ENCODE measurements at places on chromosomes 6 and 20.

DNA sequence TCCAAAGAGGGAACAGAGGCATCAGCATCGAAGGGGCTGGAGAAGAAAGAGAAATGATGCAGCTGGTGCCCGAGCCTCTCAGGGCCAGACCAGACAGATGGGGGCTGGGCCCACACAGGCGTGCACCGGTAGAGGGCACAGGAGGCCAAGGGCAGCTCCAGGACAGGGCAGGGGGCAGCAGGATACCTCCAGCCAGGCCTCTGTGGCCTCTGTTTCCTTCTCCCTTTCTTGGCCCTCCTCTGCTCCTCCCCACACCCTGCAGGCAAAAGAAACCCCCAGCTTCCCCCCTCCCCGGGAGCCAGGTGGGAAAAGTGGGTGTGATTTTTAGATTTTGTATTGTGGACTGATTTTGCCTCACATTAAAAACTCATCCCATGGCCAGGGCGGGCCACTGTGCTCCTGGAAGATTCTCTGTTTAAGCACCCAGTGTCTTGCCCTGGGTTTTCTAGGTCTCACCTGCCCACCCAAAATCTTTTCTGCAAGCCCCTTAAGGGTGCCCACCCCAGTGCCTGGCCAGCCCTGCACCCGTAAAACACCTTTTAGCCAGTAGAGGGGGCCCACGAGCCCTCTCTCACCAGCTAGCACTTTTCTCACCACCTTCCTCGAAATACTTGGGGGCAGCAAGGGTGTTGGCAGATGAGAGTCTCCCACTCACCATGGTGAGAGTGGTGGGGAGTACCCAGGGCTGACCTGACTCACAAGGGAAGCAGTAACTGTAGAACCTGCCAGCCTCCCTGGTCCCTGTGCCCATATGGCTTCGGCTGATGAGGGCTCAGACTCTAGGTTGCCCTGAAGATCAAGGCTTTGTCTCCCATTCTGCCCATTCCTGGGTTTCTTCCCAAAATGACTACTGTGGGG is 35.7 kb upstream of the ID1 start:
- peak; percentile 44 for DNase-seq

DNA sequence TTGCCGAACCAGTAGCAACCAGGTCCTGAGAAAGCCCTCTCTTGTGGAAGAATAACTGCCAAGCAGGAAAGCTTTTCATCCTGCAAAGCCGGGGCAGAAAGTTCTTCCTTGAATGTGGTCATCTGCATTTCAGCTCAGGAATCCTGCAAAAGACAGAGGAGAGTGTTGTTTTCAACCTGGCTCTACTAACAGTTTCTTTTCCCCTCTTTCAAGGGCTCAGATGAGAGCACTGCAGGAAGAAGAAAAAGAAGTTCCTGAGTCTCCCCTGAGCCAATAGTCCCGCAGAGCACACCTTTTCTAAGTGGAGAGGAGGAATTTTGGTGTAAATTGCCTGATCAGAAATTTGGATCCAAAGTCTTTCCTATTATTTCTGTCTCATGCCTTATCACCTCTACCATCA is 10.7 kb downstream of the HLA-DRB1 start:
- DNase-seq: no peak

GRCh38 chr6:114272582-114272981 is 70.2 kb downstream of the HS3ST5 start:
- no peak for DNase-seq

DNA sequence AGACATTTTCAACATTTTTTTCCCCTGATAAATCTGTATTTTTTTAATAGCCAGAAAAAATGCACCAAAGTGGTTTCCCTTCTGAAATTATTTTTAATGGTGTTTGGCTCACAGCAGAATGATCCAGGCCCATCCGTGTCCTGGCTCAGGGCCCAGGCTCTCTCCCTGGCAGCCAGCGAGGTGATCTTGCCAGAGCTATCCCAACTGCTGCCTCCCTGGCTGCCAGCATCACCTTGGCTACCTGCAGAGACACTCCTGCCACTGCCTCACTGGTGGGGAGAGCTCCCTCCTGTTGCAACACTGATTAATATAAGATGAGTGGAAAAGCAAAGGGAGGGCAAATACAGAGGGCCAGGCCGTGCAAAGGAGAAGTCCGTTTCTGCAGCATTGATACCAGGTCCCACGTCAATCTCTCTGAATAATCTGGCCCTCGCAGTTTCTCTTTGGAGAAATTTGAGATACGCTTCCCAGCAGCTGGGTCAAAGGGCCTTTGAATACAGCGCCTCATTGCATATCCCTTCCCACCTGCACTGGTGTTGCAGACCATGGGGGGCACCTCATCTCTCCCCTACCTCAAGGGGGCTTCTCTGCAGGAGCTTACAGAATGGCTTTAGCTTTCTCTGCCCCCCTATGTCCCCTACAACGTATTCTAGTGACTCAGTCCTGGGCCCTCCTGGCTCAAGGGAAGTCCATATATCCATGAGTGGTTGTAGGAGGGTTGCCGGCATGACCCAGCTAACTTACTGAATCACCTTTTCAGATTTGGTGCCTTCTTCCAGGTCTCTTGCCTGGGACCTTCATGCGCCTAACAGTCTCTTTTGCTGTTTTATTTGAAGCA is 12.8 kb upstream of the DSTN start:
- no peak for DNase-seq

DNA sequence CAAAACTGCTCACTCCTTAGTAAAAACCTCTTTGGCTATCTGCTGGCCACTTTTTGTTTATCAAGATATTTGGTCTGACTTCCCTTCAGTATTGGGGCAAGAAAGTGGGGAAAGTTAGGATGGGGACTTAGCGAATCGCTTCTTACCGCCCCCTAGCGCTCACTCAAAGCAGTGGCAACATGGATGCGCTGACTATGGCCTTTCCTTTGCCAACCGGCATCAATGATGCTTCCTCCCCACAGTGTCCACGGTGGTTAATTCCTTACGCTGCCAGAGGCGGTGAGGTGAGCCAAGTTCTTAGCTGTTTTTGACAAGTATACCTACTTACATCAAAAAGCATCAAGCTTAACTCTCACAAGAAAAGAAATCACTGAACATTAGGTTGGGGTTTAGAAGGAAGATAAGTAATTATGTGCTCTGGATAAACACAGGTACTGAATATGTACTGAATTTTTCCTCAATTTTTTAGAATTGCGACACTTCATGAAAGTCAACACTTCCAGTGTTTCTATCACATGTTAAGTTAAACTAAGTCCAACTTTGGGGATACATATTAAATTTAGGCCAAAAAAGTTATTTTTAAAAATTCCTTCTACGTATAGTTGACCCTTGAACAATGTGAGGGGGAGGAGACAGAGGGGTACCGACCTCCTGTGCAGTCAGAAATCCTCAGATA is 86.7 kb downstream of the GMDS start:
- DNase-seq: no peak

GRCh38 chr20:50645253-50646068 is 45.9 kb downstream of the RIPOR3 start:
- DNase-seq: no peak

DNA sequence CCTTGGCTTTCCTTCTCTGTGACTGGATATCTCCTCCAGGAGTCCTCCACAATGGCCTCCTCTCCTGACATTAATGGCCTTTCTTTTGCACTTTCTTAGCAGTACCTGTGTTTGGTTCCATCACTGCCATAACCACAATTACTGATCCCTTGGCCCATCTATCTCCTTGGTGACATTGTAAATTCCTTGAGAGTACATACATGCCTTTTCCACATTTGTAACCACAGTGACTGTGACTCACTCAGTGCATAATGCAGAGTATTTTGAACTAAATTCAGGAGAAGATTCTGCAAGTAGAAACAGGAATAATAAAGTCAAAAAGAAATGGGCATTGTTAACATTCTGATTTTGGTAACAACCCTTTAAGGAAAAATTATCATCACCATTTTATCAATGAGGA is 197.2 kb upstream of the SOX4 start:
- no peak for DNase-seq

- DNase-seq: no peak
Observed at GRCh38 chr20:13644010-13644409, 5.3 kb upstream of the TASP1 start.

All from CD4-positive, alpha-beta memory T cell (primary cell).